NCI-H774 (cell line): ENCODE measurements at places on chromosomes 7 and 10.

DNA sequence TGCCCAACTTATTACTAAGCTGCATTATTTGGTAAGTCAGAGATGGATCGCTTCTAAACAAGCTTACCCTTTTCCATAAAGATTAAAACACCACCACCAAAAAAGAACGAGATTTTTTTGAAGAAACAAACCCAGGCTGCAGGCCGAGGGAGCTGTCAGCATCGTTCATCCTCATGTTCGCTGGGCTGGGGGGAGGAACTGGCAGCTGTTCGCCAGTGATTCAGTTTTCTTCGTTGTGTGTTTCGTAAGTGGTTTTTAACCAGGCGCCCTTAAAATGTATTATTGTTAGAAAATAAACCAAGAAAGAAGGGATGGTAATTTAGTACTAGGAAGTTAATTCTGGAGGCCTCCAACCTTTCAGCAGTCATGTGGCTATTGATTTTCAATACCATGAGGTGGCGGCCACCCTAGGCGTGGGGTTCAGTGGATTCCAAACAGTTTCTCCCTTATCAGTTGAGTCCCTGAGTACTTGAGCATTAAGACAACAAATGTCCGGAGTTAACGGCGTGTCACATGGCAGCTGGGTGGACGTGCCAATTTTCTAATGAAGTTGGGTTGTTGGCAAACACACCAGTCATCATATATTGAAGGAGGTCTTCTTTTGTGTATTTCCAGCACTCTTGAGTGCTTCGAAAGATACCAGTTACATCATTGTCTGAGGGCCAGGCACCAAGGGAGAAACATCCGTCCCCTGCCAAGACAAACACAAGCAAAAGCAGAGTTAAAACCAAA is 173.2 kb downstream of the EBF3 start:
- no peak for DNase-seq

- DNase-seq, result no peak
Observed at GRCh38 chr7:149126662-149127266, 640 bp upstream of the ZNF425 start.

GRCh38 chr7:91771921-91772815 is 108.3 kb downstream of the MTERF1 start:
- no peak for DNase-seq

DNA sequence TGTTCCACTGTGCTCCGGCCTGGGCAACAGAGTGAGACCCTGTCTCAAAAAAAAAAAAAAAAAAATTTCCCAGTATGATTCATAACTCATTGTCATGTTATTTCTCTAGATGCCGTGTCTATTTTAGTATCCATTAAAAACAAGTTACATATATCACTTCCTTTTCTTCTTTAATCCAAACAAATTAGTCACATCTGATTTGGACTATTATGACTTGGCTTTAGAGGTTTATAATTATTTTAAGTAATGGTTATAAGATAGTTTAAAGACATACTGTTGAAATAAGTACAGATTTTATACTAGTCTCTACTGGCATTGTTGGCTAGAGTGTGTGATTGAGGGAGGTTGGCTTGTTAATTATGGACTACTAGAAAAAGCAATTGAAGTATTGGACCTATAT is 53.3 kb downstream of the ZMYND11 start:
- no peak for DNase-seq

- no peak for DNase-seq
Observed at GRCh38 chr7:36965625-36966024, 241.3 kb upstream of the AOAH start.

GRCh38 chr7:69635555-69636185 is 37.4 kb downstream of the AUTS2 start:
- no peak for DNase-seq
